ENCODE measurements at places on chromosomes 2 and 18.

GRCh38 chr2:225598897-225599296 lies 199.4 kb downstream of the NYAP2 start:
- no peak for DNase-seq

GRCh38 chr2:183125659-183126341 lies 1.6 kb downstream of the NUP35 start:
- no peak for DNase-seq

DNA sequence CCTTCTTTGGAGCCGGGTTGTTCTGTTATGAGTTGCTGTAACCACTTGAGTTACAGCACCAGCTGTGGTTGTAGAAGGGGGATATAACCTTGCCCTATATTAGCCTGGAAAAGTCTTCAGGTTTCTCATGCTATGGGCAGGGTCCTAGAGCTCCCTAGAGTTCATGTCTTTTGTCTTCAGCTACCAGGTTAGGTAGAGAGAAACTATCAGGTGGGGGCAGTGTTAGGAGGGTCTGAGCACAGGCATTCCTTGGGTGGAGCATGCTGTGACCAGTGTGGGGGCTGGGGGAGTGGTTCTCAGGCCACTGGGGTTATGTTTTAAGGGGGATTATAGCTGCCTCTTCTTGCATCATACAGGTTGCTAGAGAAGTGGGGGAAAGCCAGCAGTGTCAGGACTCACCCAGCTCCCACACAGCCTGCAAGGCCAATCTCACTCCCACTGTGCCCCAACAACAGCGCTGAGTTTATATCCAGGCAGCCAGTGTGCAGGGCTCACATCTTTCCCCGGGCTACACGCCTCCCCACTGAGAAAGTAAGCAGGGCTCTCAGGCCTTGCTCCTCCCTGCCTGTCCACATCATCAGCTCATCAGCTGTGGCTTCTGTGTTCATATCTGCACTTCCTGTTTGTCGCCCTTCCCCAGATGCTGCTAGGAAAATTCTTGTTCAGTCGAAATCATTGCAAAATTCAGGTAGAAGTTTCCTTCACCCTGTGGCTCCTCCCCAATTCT lies 133.8 kb upstream of the NRXN1 start:
- DNase-seq, result no peak

DNA sequence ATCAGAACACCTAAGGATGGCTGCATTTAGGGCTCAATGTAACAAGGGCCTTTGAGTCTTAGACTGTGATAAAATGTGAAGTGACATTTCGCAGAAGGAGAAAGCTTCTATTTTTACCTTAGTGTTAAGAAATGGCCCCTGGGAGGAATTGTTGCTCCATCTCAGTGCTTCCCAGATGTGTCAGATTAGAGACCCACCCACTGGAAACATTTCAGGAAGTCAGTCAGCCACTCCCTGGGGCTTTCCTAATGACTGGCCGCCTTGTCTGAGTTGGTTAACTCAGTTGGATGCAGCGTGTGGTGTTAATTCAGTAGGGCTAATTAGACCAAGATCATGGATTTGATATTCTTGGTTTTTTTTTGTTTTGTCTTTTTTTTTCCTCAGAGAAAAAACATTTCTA lies 355.9 kb downstream of the PIK3C3 start:
- DNase-seq, result no peak

- no peak for DNase-seq
These were observed 1354.6 kb upstream of the NRXN1 start for GRCh38 chr2:52386433-52387030.

- peak; percentile 31 for DNase-seq
These were observed 41.1 kb downstream of the MYO7B start for GRCh38 chr2:127576433-127577207.

GRCh38 chr2:74552914-74553811 lies 579 bp downstream of the LOXL3 start:
- peak; percentile 34 for DNase-seq

DNA sequence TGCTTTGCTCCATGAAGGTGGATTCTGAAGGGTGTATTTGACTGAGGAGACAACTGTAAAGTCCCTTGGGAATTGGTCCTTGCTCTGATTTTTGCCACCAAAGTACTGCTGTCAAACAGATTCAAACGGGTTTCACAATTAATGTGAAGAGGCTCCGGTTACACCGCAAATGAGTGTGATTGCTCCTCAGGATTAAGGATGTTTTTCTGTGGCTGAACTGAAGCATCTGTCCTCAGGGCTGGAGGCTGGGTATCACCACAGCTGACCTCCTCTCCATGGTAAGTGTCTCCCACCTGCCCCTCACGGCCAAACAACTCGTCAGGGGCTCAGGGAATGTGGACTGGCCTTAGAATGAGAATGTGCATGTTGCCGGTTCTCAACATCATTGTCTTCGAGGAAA lies 130.4 kb upstream of the NDUFV2 start:
- no peak for DNase-seq

- DNase-seq, result no peak
These were observed 49.5 kb upstream of the GPR17 start for GRCh38 chr2:127596311-127597045.

DNA sequence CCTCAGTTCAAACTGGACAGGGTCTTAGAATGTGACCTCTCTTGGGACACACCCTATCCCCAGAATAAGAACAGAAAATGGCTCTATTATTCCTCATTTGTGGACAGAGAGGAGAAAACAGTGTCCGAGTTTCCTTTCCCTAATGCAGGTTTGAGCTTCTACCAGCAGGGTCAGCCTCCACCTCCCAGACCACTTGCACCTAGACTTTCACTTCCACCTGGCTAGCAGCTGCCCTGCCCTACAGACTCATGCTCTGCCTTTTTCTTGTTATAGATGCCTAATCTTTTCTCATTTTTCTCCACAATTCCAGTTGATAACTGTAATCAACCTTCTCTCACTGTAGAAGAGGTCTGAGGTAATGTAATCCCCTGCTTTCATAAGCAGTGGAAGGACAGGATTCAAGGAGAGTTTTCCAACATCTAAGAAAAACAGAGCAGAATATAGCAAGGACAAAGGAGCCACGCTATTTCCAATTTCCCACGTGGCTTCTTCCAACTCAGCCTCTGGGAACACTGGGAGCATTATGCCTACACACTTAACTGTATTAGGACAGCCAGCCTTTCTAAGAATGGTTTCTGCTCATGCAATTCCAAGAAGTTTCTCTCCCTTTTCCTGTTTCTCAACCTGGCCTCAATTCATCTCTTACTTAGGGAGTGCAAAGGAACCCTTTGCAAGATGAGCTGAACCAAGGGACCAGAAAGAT lies 239.8 kb downstream of the BCL11A start:
- no peak for DNase-seq

DNA sequence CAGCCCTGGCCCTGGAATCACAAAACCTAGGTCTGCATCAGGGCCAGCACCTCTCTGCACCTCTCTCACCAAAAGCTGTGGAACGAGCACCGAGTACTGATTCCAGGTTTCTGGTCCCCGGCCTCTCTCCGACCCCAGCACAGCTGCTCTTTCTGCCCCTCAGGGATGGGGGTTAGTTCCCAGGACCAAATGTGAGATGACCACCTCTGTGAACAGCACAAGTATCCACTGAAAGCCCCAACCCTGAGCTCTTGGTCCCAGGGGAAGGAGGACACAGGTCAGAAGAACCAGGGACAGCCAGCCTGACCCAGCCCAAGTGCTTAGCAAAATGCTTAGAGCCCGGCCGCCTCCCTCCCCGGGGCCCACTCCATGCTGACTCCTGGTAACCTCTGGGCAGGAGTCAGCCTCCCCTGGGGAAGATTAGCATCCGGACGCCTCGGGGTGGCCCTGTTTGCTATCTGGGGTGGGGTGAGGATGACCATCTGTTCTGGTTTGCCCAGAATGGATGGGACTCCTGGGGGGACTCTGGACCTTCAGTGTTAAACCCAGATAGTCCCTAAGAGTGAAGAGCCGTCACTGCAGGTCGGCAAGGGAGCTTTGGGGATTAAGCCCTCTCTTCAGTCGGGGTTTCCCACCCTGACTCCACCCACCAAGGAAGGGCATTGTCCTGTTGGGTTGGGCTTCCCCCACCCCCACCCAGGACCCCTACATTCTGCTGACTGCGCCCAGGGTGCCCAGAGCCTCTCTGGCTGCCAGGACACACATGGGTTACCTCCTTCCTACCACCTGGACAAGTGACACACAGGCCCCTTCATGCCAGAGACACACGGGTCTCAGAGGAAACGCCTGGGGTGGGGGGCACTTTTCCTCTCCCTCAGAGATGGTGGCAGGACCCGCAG lies 9.4 kb upstream of the GPR55 start:
- no peak for DNase-seq

- DNase-seq, result no peak
These were observed 61.6 kb downstream of the SNORC start for GRCh38 chr2:232931636-232932035.

DNA sequence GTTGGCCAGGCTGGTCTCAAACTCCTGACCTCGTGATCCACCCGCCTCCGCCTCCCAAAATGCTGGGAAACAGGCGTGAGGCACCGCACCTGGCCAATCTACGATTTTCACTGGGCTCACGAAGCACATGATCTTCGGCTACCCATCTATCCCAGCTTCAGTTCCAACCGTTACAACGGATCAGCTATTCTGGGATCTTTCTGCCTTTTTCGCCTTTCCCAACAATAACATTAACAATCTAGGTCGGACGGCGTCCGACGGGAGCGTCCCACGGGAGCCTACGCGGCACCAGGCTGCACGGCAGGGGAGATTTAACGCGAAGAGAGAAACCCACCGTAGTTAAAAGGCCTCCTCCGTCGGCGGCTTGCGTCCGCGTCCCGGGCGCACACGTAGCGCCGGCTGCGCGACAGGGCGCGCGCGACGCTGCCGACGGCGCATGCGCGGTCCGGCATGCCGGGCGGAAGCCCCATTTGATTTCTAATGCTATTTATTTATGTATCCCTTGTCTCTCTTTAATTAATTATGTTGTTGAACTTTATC lies at the start of gene MSL3B:
TSS of gene MSL3B (minus strand) at position 394 of the 540 bp plus-strand sequence.
- DNase-seq, result no peak

DNA sequence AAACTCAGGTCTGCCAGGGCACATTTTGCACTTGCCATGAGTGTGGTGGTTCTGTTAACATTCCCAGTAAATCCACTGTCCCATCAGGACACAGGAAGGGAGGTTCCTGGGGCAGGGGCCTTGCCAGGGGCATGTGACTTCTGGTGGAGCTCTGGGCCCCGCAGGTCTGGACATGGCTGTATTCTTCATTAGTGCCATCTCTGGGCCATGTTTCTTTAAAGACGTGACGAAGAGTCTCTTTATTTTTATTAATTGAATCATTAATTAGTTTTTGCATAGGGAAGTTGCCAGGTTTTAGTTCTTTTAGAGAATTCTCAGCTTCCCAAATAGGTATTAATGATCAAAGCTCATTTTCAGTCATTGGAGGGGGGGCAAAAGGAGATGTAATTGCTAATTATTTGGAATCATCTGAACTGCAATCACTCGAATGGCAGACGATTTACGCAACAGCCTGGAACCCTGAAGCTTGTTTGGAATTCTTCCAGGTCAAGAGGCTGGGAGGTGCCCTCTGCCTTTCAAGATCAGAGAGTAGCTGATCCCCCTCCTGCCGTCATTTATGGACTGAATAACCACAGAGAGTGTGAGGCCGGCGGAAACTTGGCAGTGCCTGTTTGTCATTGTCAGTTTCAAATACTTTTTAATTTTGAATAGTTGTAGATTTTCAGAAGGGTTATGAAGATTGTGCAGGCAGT lies 106.2 kb downstream of the RTP5 start:
- DNase-seq, result no peak
